ENCODE measurements at places on chromosomes 4 and X.
A peak's percentile ranks its signal among the peaks of the same experiment; 100 is the strongest.

GRCh38 chr4:105291925-105292324, 145.2 kb downstream of the TET2 start:
- no peak for DNase-seq

GRCh38 chrX:73963682-73964081, 340.3 kb upstream of the ZCCHC13 start:
- no peak for DNase-seq

GRCh38 chr4:3218824-3219760, 29.9 kb upstream of the MSANTD1 start:
- DNase-seq: no peak

GRCh38 chr4:165094873-165095272, 17.8 kb downstream of the TMEM192 start:
- DNase-seq: no peak

DNA sequence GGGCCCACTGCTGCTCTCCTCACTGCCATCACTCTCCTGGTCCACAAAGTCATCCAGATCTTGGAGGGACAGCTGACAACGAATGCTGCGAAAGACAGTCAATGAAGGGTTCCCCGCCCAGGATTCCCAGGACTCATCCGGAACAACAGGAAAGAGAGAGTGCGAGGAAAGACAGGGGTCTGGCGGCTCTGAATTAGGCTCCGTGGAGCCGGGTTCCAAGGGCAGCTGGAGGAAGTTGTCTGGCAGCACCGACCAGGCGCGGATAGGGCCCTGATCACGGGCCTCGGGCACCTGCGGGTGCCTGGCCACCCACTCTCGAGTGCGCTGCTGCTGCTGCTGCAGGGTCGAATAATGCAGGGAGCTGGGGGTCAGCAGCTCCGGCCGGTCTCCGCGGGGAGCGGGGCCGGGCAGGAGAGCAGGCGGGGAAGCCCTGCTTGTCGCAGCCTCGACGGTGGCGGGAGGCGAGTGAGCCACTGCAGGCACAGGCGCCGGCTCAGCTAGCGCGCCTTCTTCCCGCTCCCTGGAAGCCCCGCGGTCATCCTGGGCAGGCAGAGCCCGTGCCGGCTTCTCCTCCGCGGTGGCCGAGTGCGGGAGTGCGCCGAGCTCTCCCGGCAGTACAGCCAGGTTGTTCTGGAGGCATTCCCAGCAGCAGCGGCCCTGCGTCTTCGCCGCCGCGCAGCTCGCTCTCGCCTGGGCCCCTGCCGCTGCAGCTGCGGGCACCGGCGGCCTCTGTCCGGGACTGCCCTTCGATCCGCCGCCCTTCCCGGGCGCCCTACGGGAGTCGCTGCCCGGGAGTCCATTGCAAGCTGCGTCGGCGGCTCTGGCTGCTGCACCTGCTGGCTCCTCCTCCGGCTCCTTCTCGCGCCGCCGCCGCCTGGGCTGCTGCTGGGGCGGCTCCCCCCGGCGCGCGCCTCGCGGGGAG, 1.1 kb downstream of the SOWAHB start:
- DNase-seq: peak; percentile 19

DNA sequence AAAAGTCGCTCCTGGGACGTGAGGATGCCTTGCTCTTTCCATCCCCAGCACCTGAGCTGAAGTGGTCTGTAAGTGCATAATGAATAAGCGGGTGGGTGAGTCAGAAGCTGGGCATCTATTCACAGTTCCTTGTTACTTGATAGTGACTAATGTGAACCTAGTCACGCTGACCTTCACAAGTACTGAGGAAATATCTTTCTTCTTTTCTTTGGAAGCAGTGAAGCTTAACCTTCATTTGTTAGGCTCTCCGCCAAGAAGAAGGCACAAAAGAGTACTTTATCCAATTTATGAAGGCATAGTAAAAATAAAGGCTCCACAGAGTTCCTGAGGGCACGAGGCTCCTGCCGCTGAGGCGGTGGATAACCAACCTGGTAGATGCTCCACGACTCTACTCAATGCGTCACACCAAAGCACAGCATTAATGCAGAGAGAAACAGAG, 475.7 kb upstream of the SLIT2 start:
- DNase-seq: no peak

GRCh38 chr4:132427125-132427524, 722.0 kb upstream of the PCDH10 start:
- no peak for DNase-seq

- no peak for DNase-seq
Measured at GRCh38 chr4:13588954-13589353, 38.6 kb downstream of the BOD1L1 start.

All from CD4-positive, alpha-beta T cell treated with Interleukin-21 for 1 hour (primary cell).